ENCODE measurements at places on chromosomes 6 and 20.

GRCh38 chr6:1679688-1680068 lies 70.0 kb downstream of the FOXC1 start:
- DNase-seq, result no peak

DNA sequence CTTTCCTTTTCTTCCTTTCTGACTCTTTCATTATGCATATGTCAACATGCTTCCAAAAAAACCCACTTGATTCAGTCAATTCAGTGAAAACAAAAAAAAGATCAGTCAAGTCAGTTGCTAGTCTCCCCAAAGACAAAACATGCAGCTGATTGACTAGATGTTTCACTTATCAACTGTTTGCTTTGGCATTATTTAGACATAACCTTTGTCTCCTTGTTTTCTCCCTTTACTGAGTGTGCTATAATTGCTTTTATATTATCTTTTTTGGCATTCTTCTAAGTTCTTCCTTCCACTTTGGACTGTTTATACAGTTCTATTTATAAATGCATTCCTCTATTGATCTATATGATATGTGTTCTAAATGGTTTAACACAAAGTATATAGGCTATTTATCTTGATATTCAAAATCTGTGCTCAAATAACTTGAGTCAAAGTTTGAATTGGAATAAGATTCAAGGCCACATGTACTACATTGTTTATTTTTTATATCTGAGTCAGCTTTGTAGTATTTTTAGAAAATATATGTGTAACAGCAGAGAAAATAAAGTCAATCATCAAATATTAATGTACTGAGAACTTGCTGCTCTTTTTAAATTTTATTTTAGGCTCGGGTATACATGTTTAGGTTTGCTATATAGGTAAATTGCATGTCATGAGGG lies 260.5 kb downstream of the CENPW start:
- DNase-seq, result no peak

GRCh38 chr6:139588076-139588639 lies 213.7 kb upstream of the CITED2 start:
- DNase-seq, result no peak

DNA sequence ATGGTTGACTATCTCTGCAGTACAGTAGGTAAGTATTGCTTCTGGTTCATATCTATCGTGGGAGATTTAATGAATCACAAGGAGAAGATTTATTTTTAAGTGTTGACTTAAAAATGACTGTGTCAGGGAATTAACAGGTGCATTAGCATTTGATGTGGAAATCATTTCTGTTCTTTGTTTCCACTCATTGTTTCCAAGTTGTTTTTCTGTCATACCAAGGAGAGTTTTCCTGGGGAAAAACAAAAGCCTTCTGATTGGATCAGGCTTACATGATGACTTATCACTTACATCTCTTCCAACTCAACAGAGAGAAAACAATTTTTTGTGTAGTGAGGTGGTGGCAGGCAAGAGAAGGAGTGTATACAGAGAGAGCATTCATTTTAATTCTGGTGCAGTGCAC lies 686.4 kb downstream of the HTR1B start:
- DNase-seq, result no peak

DNA sequence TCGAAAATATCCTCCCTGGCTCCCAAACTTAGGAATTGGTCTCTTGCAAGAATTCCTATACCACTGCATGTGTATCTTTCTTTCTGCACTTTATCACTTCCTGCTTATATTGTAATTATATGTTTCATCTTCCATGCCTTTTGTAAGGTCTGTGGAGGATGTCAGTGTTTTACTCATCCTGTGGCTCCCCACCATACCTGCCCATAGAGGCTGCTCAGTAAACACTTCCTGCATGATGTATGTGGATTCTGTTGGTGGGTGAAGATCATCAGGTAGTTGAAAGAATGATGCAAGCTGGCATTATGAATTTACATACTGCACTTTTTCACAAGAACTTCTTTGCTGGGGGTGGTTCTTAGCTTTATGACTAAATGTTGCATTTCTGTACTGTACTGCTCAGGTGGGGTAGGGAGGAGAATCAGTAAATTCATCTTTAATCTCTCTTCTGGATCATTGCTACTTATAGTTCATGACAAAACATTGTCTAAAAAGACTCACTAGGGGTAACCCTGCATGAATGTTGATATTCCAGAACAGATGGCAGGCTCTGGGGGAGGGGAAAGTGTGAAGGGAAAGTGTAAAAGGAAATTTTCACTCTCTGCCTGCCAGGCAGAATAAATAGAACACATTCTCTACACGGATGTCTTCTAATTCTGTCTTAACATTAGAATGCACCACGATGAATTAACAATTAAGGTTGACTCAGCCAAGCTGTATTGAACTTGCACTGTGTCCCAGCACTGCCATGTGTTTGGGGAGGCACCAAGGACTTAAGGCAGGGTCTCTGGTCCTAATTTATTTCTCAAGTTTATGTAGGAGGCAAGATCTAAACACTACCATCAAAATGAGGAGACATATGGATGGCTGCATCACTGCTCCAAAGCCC lies 36.0 kb upstream of the KLHL31 start:
- DNase-seq, result no peak
